Stimulated activated CD8-positive, alpha-beta memory T cell treated with anti-CD3 and anti-CD28 coated beads, Interleukin-12 subunit alpha, Interleukin-12 subunit beta, amount 100 ng/mL, for 1 hour (primary cell): ENCODE measurements at places on chromosomes 3 and 15.

- DNase-seq: no peak
Observed at GRCh38 chr15:63238171-63238570, 39.2 kb upstream of the APH1B start.

DNA sequence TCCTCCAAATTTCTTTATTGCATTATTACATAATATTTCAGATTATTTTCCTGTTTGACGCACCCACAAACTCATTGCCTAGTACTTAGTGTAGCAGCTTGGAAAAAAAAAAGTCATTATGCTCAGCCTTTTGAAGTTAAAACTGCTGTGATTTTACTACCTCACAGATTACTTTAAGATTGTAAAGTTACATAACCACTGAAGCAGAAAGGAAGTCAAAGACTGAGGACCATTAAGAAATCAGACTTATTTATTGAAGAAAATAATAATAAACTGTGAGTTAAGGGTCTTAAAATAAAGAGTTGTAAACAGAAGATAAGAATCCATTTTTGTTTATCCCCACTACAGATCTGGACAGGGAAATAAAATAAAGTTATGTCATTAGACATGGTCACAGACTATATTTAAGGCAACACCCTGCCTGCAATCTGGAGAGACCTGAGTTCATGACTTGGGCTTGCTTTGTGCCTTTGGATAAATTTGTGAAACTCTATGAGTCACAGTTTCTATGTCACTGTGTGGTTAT lies 212.1 kb upstream of the ROBO2 start:
- DNase-seq: no peak

- DNase-seq: no peak
Observed at GRCh38 chr3:123469323-123469995, 20.6 kb upstream of the ADCY5 start.

GRCh38 chr3:62433396-62433795 lies 60.0 kb upstream of the FEZF2 start:
- DNase-seq: no peak

- DNase-seq: no peak
Observed at GRCh38 chr15:76196269-76197231, 114.7 kb downstream of the ETFA start.

DNA sequence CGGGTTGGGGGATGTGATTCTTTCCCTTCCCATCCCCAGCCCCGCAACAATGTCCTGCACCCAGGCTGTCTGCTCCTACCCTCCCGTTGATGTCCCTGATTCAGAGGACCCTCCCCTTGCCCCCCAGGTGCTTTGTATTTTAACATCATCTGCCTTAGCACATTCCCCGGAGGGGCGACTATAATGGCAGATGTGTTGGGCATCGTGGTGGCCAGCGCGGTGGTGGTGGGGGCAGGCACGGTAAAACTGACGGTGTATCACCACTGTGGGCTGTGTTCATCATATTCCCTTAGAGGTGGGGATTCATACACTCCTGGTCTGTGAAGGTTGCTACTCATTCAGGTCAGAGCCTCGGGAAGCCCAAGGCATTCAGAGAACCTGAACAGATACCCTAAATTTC lies 173.0 kb downstream of the ADAMTS17 start:
- no peak for DNase-seq

DNA sequence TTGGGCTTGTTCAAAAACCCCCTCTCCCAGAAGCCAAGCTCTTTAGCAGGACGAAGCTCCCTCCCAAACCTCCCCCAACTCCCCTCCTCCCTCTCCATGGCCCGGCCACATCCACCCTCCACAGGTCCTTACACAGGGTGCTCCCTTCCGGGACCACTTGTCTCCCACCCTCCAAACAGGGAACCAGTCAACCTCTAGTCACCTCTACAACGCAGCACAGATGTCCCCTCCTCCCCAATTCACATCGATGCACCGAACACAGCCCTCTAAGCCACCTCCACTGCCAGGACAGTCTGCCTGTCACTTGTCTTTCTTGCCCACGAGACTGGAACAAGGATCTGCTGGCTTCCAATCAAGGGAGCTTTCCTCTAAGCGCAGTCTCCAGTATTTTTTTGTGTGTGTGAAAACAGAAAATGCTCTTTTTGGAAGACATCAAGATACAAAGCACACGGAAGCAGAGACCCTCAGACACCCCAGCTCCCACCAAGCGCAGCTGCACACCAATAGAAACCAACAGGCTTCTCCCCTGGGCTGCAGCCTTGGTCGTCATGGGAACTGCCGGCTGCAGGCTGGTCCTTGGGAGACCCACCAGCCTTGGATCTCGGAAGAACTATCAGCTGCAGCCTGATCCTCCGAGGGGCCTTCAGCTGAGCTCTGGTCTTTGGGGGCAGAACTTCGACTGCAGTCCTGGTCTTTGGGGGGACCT lies 26.5 kb downstream of the IQSEC1 start:
- DNase-seq: no peak

DNA sequence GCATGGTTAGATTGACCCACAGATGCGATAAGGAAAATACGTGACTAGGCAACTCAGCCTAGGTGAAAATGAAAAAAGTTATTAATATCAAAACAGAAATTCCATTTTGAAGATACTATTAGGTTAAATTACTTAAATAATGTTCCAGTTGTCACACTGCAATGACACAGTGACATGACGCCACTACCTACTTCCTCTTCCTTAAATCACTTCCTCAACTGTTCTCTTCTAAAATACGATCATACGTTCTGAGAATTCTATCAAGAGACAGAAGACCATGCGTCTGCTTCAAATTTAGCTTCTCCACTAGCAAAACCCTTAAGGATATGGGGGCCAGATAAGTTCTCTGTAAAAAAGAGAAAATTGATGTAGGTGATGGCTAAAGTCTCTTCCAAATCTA lies 18.2 kb downstream of the CMTM6 start:
- no peak for DNase-seq

GRCh38 chr15:67080900-67081431 lies 15.6 kb downstream of the SMAD3 start:
- DNase-seq: no peak

DNA sequence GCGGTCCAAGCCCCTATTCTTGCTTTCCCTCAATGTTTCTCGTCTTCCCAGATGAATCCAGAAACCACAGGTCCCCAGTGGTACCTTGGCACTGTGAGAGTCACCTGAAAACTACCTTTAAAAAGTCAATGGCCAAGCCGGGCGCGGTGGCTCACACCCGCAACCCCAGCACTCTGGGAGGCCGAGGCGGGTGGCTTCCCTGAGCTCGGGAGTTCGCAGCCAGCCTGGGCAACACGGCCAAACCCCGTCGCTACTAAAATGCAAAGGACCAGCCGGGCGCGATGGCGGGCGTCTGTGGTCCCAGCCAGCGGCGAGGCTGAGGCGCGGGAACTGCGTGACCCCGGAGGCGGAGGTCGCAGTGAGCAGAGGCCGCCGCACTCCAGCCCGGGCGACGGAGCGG lies 285.9 kb downstream of the CHL1 start:
- DNase-seq: no peak

DNA sequence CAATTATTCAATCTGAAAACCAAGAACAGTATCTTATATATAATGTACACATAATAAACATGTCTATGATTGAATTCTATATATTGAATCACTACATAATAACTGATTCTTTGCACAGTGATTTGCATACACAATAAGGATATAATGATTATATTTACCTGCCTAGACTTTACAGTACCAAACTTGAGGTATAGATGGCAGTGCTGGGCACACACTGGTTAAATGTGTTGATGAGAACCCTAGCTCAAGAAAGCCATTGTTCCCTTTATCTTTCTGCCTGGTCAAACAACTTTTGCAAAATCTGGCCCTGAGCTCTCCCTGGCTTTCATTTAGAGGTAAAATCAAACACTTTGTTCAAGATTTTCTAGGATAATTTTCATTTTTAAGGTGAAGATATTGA lies 697.7 kb downstream of the TUSC7 start:
- DNase-seq: no peak
